Activated CD4-positive, alpha-beta T cell treated with anti-CD3 and anti-CD28 coated beads, Interleukin-2, amount 10 ng/mL, durations not matched to agents 7 days and 5 days (primary cell): ENCODE measurements at places on chromosomes 3 and 15. TPM values are rescaled to one million over a fixed set of nuclear protein-coding genes. Genes with fewer than 3 reads are reported as not detected.

FBXL22 gene
- total RNA-seq: 0.79 TPM

DNA sequence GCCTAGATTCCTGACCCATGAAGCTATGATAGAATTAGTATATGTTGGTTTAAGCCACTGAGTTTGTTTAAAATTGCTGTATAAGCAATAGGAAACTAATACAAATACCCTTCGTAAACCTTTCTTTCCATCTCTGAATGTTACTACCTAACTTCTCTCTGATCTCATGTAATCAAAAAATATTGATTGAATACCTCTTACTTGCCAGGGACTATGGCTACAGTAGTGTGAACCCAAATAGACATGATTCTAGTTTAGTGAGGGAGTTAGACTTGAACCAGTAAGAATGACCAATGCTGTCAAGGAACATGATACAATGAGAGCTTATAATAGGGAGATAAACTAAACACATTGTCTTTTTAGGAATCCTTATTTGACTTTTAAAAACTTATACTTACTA lies 19.4 kb downstream of the STT3B start:
- no peak for DNase-seq

- no peak for DNase-seq
Observed at GRCh38 chr3:56368846-56369245, 99.4 kb downstream of the ERC2 start.

GRCh38 chr3:194142156-194142910 lies 6.4 kb downstream of the HES1 start:
- no peak for DNase-seq

- no peak for DNase-seq
Observed at GRCh38 chr3:167304077-167304476, 76.0 kb downstream of the ZBBX start.
